ENCODE measurements at places on chromosomes 6 and 20.

- no peak for DNase-seq
Measured at GRCh38 chr20:50151034-50151743, 2.3 kb downstream of the PEDS1 start.

GRCh38 chr6:31510007-31510406 lies 12.1 kb downstream of the MICB start:
- no peak for DNase-seq

DNA sequence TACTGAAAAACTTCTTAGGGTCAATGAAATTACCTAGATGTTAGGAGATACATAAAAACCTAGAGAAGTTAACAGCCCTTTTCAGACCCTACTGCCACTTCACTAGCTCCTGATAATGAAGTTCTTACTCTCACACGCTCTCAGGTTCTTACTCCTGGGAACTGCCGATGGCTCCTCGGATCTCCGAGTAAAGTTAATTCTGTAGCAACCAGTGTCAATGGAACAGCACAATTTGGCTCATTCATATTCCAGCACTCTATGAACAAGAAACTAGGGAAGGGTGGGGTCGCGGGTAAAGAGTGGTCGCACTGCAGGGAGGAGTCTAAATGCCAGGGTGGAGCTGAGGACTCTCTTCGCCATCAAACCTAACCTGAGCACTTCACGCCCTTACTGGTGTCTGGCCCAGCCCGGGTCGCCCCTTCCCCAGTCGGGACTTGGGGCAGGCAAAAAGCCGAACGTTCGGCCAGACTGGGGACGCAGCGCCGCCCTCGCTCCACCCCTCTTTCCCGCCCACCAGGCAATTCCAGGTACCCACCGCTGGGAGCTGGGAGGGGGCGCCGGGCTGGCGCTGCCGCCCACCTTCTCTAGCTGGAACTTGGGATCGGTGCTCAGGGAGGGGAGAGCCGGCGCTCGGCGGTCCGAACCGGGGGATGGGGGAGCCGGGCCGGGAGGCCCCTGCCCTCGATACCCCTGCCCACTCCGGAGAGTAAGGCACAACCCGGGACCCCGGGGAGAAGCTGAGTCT lies 744 bp downstream of the RAB23 start:
- DNase-seq = no peak

GRCh38 chr20:51980277-51980676 lies 178.0 kb upstream of the SALL4 start:
- no peak for DNase-seq

- no peak for DNase-seq
Measured at GRCh38 chr6:114995526-114995925, 652.7 kb upstream of the HS3ST5 start.

DNA sequence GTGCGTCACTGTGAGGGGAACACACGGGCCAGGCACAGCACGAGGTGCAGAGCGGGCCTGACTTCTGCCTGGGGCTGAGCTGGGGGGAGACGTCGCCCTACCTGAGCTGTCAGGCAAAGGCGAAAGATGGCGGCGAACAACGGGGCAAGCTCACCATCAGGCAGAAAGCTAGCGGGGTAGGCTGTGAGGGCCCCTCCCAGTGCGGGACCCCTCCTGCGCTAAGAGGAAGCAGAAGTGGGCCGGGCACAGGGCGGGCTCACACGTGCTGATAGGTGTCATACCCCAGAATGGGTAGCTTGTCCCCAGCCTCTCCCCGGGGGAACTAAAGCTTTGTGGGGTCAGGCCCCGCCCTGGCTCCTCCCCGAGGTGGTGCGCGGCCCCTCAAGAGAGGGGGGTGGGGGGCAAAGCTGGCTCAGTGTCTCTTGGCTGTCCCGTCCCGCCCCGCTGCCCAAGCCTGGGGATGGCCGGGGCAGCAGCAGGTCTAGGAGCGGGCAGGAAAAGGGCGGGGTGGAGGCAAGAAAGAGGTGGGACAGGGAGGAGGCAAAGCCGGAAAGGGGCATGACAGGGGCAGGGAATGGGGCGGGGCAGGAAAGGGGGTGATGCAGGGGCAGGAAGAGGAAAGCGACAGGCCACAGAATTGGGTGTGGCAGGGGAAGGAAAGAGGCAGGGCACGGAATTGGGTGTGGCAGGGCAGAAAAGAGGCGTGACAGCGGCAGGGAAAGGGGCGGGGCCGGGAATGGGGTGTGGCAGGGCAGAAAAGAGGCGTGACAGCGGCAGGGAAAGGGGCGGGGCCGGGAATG lies 14.7 kb downstream of the UCKL1 start:
- DNase-seq = no peak

GRCh38 chr20:1773816-1774215 lies 116.2 kb upstream of the SIRPG start:
- DNase-seq = no peak

DNA sequence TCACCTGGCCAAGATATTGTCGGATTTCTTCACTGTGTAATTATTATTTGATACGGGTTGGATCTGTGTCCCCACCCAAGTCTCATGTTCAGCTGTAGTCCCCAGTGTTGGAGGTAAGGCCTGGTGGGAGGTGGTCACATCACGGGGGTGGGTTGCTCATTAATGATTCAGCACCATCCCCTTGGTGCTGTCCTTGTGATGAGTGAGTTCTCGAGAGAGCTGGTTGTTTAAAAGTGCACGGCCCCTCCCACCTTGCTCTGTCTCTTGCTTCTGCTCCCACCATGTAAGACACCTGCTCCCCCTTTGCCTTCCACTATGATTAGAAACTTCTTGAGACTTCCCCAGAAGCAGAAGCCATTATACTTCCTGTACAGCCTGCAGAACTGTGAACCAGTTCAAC lies 173.9 kb upstream of the PMEPA1 start:
- no peak for DNase-seq

GRCh38 chr6:7637533-7637932 lies 47.5 kb downstream of the SNRNP48 start:
- DNase-seq = no peak

GRCh38 chr6:156515242-156515641 lies 261.9 kb upstream of the ARID1B start:
- no peak for DNase-seq

GRCh38 chr6:25689966-25690365 lies 38.0 kb downstream of the SCGN start:
- DNase-seq = no peak

DNA sequence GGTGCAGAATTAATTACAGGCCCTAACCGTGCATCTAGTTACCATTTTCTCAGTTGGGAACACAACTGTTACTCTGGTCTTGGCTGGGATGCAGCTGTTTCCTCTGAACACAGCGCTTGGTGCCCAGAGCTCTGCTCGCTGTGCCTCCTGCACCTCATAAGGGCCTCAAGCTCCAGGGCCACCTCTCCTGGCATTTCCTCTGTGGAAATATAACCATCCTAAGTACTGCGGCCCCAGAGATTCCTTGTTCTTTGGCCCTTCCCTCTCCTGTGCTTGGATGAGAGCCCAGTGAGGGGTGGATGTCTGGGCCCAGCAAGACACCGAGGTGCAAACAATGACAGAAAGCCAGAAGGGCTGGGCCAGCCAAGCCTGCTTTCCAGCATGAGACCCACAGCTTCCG lies 169.9 kb upstream of the CST7 start:
- no peak for DNase-seq

DNA sequence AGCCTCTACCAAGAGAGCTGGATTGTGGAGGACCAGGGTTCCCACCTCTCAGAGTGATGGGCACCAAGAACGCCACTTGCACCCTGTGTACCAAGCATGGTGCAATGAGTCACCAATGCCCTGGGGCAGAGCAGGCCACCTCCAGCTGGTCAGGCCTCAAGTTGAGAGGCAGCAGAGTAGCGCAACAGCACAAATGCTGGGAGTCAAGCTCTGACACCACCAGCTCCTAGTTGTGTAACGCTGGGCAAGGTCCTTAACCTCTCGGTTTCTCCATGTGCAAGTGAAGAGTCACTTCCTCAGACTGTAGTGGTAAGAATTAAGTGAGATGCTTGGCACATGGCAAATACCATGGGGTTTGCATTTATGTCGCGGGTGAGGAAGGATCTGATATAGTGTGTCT lies 25.6 kb downstream of the GFOD1 start:
- no peak for DNase-seq

DNA sequence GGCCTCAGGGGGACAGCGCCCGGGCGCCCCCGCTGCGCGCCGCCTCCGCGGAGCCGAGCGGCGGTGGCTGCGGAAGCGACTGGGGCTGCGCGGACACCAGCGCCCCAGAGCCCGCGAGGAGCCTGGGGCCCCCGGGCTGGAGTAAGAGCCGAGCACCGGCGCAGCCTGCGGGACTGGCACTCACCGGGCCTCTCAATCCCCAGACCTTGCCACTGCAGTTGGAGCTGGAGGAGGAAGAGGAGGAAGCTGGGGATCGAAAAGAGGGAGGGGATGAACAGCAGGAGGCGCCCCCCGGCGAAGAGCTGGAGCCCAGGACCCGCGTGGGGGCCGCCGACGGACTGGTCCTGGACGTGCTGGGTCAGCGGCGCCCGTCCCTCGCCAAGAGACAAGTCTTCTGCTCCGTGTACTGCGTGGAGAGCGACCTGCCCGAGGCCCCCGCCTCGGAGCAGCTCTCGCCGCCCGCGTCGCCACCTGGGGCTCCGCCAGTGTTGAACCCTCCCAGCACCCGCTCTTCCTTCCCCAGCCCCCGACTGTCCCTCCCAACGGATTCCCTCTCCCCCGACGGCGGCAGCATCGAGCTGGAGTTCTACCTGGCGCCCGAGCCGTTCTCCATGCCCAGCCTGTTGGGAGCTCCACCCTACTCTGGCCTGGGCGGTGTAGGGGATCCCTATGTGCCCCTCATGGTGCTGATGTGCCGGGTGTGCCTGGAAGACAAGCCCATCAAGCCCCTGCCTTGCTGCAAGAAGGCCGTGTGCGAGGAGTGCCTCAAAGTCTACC lies 590 bp downstream of the RNF217 start:
- no peak for DNase-seq

DNA sequence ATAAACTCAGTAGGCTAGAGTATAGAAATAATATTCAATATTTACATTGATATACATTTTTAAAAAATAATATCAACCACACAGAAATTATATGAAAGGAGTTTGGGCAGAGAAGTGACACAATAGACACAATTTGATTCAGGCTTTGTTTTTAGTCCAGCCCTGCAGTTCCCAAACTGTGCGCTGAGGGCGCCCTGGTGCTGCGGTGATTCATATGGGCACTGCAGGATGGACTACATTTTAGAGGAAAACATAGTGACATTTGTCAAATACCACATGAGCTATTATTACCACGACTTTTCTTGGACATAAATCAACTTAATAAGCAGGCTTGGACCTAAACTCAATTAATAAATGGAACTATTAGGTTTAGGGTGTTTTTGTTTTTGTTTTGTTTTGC lies 364.3 kb upstream of the ID4 start:
- DNase-seq = no peak

DNA sequence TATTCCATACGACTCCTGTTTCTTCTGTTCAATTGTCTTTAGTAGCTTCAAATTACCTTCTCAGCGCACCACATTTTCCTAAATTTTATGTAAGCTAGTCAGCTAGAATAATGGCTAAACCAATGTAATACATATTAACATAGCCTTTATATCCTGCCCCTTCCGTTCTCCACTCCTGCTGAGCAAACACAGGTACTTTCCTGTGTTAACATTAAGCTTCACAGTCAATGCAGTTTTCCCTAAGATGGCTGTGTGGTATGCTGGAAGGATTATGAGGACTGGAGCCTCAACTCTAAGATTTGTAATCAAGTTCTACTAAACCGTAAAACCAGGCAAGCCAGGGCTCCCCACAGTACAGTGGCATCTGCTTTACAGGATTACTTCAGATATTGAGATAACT lies 29.4 kb downstream of the HTR1B start:
- DNase-seq = no peak
